ENCODE measurements at places on chromosomes 6 and 20. TPM values are rescaled to one million over a fixed set of nuclear protein-coding genes. Genes with fewer than 3 reads are reported as not detected.
A peak's percentile ranks its signal among the peaks of the same experiment; 100 is the strongest.

Gene BICRAL
- total RNA-seq, result 3.0 TPM

Gene LIN28B
- total RNA-seq, result 7.3 TPM

Gene SYCP2L
- total RNA-seq, result not detected

Gene FOXS1
- total RNA-seq, result 2.0 TPM

Gene KIAA1755
- total RNA-seq, result 0.30 TPM

Gene FAM83C
- not detected for total RNA-seq

Gene GLP1R
- total RNA-seq, result not detected

Gene RNF114
- 273 TPM for total RNA-seq

Gene LST1
- total RNA-seq, result 0.09 TPM

Gene TMC2
- total RNA-seq, result not detected

Gene KCNK15
- total RNA-seq, result 1.3 TPM

DNA sequence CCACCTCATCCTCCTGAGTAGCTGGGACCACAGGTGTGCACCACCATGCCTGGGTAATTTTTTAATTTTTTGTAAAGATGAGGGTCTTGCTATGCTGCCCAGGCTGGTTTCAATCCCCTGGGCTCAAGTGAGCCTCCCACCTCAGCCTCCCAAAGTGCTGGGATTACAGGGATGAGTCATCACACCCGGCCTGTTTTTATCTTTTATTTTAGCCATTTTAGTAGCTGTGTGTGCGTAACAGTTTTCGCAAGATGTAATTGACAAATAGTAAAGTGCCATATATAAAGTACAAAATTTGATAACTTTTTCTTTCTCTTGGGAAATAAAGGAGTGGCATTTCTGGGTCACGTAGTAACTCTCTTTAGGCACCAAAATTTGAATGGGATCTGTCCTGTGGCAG, 21.4 kb downstream of the SNAI1 start:
- no peak for DNase-seq

DNA sequence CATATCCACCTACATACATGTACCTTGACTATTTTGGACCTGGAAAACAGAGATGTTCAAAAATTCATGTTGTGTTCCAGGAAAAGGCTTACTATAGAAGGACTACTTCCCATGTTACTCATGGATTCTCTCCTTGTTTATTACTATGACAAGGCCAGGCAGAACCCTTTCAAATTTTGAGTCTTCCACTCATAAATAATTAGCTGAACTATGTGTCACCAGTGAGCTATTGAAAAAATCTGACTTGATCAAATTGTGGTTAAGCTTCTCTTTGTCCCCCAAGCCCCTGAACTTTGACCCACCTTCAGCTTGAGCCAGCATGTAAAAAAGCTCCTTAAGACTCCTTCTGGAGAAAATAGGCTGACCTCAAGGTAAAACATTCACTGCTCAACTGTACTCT, 1142.8 kb upstream of the EYS start:
- DNase-seq, result no peak

DNA sequence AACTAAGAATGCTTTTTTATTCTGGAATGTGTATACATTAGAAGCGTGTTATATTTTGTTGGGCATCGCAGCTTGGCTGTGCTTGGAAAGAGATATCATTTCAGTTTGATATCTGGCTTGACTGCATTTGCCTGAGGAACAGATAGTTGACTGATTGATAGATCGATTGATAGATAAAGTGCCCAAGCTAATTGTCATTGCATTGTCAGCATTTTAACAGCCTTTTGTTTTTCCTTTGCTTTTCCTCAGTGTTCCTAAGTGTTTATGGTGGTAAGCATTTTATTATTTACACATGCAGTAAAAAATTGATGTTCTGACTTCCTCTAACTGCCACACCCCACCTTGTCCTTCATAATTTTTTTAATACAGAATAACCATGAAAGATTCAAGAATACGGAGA, 180.9 kb upstream of the GRIK2 start:
- no peak for DNase-seq

DNA sequence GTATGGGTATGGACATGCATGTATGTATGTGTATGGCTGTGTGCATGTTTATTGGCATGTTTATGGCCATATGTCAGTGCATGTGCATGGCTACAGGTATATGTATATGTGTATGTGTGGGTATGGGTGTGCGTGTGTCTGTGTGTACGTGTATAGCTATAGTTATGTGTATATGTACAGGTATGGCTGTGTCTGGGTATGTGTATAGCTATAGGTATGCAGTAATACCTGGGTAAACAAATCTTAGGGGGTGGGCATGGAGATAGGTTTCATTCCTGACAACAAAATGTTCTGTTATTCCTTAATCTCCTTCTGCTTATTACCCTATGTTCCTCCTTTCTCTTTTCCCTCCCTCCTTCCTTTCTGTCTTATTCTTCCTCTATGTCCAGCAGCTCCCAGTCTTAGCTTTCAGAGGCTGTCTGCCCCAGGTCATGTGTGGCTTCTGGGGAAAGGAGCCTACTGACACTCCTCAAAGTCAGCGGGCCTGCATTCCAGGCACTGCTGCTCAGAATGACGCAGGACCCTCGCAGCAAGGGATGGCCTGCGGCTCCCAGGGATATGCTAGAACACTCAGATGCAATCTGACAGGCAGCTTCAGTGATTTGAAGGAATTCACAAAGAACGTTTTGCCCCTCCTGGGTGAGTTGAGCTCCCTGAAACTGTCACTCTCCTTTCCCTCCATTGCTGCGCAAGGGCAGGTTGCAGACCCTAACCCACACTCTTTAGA, 139.3 kb upstream of the PHACTR1 start:
- no peak for DNase-seq

- DNase-seq, result no peak
These were observed 20.1 kb downstream of the C6orf163 start for GRCh38 chr6:87364602-87365252.

- DNase-seq, result peak; percentile 36
These were observed 177.8 kb downstream of the CDKAL1 start for GRCh38 chr6:20712011-20712410.

GRCh38 chr6:148968771-148969602, 222.2 kb downstream of the UST start:
- no peak for DNase-seq

GRCh38 chr6:157025437-157025836, 248.3 kb downstream of the ARID1B start:
- no peak for DNase-seq

GRCh38 chr6:119024111-119024510, 54.4 kb downstream of the FAM184A start:
- no peak for DNase-seq

DNA sequence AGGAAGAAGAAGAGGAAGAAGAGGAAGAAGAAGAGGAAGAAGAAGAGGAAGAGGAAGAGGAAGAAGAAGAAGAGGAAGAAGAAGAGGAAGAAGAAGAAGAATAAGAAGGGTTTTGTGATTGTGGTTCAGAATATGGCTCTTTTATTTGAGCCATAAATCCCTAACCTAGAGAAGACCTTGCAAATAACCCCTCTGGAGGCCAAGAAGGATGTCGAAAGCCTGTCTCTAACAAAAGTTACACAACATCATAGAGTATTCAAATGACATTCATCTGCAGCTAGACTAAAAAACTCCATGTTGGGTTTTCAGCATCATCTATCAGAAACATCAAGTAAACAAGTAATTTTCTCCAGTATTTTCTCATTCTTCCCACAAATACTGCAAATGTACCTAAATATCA, 100.9 kb downstream of the RNASET2 start:
- no peak for DNase-seq

- peak; percentile 68 for DNase-seq
These were observed 220.2 kb upstream of the EXOC2 start for GRCh38 chr6:912871-913835.

DNA sequence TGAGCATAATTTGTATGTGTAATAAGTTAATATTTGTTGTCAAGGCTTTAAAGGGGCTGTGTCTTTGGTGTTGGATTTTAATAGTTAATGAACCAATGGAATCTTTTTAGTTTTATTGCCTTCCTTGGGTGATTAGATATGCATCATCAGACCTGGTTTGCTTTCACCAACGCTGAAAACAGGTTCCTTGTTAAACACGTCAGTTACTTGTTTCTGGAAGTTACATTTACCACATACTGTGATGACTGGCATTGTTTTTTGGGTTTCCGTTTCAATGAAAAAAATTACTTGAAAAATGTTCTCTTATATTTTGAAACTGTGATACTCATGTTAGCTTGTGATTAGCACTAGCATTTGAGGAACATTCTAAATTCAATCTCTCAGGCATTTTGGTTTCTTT, 58.6 kb upstream of the RNF144B start:
- DNase-seq, result no peak

- DNase-seq, result no peak
These were observed 5.6 kb downstream of the ANKS1A start for GRCh38 chr6:34894693-34895092.

DNA sequence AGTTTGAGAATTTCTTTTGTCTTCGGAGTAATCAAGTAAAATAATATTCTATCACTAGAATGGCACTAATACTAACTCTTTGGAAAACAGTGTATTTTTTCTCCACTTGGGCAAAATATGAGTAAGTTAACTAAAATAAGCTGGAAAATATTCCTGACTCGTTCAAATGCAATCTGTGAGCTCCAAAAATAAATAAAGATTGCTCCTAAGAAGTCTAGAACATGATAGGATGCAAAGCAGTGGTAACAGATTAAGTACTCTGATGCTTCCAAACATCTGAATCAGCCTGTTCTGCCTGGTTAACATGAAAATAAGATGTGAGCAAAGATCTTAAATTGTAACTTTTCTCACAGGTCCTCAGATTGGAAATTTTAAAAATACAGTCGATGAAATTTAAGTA, 285.1 kb upstream of the ID4 start:
- no peak for DNase-seq

DNA sequence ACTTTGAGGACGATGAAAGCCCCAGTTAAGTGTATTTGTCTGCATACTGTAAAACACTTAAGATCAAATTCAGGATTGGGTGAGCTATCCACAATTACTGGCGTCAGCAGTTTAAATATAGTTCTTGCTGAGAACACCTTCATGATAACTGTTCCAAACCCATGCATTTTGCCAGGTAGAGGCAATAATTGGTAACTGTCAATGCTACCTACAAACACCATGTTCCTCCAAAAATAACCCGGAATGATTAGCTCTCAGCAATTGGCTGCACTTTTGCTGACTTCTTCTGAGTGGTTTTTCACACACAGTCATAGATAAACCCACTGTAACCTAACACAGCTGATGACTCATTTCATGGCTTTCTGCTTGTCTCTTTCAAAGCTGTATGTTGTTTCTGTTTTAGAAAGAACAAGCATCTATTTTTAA, 1358.6 kb upstream of the GJE1 start:
- peak; percentile 67 for DNase-seq

- no peak for DNase-seq
These were observed 665.5 kb downstream of the TENT5A start for GRCh38 chr6:81086991-81087390.

DNA sequence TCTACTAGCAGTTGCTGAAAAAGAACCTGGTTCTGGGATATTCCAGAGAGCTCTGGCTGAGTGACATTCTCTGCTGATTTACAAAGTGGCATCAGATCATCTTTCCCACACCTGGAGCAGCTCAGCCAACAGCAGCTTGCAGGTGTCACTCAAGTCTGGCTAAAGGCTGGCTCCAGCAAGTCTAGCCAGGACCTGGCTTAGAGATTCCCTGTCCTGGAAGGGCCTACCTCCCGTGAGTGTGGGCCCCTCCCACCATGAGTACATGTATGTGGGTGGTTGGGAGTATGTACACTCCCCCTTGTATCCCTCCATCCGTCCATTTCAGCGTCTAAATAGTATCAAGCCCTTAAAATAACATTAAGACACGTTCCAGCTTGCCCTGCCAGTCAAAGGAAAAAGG, 539.3 kb upstream of the ID4 start:
- DNase-seq, result no peak

DNA sequence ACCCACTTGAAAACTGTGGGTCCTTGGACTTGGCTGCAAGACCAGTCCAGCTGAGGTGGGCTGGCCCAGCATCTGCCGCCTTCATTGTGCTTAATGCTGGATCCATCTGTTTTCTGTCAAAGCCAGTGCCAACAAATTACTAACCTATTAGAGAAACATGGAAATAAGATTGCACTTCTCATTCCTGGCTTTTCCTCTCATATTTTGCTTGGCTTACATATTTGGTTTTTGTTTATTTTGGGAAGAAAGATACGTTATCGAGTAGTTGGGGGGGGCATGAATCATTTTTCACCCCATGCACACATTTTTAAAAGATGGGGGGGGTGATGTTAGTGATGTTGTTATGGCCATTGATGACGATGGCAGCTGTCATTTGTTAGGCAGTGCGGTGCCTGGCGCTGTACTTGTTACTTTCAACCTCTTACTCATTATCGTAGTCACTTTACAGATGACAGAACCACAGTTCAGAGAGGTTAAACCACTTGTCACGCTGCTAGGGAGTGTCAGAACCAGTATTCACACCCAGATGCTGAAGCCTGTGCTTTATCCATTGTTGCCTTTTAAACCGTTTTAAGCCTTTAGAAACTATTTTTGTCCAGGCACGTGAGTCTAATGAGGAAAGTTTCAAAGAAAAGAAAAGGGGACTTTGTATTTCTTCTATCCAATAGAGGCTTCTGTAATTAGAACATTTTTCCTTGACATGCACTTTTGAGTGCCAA, 180.0 kb downstream of the TMEM242 start:
- DNase-seq, result peak; percentile 84

- DNase-seq, result no peak
These were observed 79.8 kb upstream of the ARID1B start for GRCh38 chr6:156697225-156697830.

DNA sequence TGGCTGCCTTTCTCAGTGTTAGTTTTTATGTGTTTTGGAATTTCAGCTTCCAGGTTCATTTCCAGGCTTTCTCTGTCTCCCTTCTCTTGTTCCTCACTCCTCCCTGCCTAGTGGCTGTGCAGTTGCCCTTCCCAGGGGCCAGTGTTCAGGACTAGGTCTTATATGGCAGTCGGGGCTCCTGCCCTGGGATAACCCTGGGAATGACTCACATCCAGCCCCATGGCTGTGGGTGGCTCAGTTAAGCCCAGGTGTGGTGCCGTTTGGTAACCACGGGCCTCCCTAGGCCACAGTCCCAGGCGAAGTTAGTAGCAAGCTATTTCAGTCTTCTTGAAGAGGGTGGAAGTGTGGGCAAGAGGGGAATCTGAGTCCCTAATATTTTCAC, 57.4 kb upstream of the DDR1 start:
- DNase-seq, result peak; percentile 74

- DNase-seq, result peak; percentile 53
These were observed 669 bp upstream of the PEX6 start for GRCh38 chr6:42979523-42980177.

All from Daoy (cell line).